HL-60 (cell line): ENCODE measurements at places on chromosomes 5 and 9.

- DNase-seq, result no peak
These were observed 22.8 kb downstream of the MRPL36 start for GRCh38 chr5:1776831-1777230.

- no peak for DNase-seq
These were observed 52.4 kb upstream of the PWWP2A start for GRCh38 chr5:160171666-160172065.

DNA sequence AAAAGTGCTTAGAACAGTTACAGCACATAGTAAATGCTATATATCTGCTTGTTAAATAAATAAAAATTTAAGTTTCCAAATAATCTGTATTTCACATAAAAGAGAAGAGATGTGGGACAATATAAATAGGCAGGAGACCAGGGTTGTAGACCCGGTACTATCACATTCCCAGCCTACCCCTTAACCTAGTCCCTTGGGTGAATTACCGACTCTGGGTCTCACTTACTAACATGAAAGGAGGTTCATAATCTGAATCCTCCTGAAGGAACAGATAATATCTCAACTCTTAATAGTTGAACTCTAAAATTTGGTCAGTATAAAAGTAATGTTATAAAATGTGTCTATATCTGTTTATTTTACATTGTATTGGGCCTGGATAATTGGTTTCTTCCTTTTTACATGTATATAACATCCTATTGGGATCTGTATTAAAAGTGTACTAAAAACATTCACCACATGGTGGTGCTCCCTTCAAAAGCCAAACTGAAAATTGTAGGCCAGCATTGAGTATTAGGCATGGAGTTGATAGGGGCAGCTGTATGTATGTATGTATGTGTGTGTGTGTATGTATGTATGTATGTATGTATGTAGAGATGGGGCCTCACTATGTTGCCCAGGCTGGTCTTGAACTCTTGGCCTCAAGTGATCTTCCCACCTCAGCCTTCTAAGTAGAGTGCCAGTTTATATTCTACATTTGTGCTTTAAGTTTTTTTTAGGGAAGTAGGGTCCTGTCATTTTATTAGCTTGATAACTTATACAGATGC is 64.2 kb upstream of the ABL1 start:
- peak; percentile 35 for DNase-seq

- DNase-seq, result no peak
These were observed 2.9 kb downstream of the TGFBI start for GRCh38 chr5:136031711-136032110.

DNA sequence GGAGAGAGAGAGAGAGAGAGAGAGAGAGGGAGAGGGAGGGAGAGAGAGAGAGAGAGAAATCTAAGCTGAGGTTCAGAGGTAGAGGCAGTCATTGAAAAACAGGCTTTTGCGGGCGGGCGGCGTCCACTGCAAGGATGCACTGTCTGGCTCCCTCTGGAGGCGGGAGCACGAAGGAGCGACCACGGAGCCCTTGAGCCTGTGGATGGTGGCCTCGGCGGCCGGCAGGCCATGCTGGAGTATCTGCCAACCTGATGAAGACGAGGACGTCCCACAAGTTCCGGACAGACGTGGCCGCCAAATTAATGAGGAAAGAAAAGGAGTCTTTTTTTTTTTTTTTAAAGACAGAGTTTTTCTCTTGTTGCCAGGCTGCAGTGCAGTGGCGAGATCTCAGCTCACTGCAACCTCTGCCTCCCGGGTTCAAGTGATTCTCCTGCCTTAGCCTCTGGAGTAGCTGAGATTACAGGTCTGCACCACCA is 2.2 kb upstream of the CCDC125 start:
- no peak for DNase-seq

- no peak for DNase-seq
These were observed 15.9 kb upstream of the SLC2A6 start for GRCh38 chr9:133494636-133495326.

DNA sequence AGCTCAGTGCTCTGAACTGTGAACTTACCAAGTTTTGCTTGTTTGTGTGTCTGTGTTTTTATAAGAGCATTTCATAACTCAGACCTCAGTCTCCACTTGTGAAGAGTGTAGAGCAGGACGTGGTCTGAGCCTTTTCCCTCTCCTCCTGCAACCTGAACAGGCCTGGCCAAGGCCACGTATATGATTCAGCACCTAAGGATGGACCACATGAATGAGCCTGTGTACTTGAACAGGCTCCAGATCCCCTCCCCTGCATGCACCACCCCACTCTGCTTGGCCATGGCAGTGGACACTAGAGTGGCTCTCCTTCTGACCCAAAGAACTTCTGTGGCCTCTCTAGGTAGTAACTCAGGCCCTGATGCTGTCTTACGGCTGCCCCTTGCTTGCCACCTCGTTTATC is 125.9 kb upstream of the FSTL4 start:
- no peak for DNase-seq

GRCh38 chr9:116466271-116467235 is 220.6 kb upstream of the TRIM32 start:
- no peak for DNase-seq

- DNase-seq, result no peak
These were observed 290.4 kb upstream of the PDE4D start for GRCh38 chr5:60183881-60184280.

GRCh38 chr9:23789529-23790254 is 36.3 kb downstream of the ELAVL2 start:
- DNase-seq, result no peak

GRCh38 chr5:170315154-170315553 is 17.6 kb upstream of the LCP2 start:
- DNase-seq, result no peak

GRCh38 chr5:132422720-132423437 is 53.4 kb downstream of the SLC22A5 start:
- DNase-seq, result peak; percentile 83

DNA sequence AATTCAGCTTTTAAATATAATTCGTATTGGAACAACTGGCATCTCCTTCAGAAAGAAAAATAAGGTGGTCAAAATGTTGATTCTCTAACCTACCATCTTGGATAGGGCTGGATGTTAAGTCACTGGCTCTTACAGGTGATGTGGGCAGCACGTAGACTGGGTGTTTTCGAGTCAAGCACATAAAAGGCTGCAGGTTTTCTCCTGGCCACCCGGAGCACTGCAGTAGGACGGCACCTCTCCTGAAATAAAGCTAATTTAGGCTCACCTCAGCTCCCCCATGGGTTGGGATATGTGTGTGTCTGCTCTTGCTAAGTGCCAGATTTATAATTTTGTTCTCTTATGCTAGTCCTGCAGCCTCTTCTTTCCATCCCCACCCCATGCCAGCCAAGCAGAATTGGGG is 80.3 kb downstream of the IQGAP2 start:
- no peak for DNase-seq

GRCh38 chr9:131299346-131299960 is 9.9 kb downstream of the PLPP7 start:
- no peak for DNase-seq

DNA sequence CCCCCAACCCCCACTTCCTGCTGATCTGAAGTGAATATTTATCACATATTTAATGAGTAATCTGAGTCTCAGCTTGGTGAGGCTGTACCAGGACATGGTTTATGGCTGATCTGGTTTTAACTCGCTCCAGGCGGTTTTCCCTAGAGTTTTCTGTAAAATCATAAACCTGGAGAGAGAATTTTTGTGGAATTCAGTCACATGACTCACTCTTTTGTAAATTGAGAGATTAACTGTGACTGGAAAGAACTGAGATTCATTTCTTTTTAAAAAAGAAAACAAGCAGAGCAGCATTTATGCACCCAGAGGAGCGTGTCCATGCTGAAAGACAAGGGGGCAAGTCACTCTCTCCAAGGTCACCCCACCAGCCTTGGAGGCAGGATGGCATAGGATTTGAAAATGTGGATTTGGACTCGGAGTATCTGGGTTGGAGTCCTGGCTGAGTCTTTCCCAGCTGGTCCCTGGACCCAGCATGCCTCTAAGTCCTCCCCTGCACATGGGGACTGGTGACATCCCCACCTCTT is 81.8 kb downstream of the ZNF618 start:
- DNase-seq, result no peak

GRCh38 chr5:59246145-59246869 is 647.2 kb downstream of the PDE4D start:
- DNase-seq, result no peak

DNA sequence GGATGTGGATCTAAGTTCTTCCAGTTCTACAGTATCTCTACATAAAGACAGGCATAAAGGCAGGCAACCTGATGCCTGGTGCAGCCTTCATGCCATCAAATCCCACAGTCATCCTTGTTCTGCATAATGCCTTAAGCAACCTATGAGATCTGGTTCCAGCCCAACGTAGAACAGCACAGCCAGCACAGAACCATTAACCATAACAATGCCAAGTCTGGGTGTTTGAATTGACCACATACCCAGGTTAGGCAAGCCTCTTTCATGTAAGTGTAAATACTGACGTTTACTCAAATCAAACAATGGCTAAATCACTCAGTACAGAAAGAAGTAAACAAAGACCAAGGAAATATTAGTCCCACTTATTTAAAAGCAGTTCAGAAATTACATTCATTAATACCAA is 195.0 kb downstream of the ADAMTSL1 start:
- no peak for DNase-seq

GRCh38 chr5:35443803-35444595 is 173.7 kb upstream of the SPEF2 start:
- DNase-seq, result peak; percentile 14

DNA sequence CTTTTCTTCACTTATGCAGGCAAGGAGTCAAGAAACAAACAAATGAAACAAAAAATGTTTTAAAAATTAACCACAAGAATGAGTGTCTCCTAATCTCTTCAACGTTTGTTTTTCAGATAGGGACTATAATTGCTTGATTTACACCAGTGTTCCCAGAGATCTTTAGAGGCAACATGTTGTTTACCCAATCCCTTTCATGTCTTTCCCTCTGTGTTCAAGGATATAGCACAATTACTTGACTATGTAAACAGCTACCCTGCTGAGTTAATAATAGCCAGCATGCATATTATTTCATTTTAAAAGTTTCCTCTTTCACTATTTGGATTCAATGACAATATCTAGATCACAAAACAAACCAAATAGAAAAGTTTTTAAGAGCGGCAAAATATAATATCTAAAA is 25.1 kb upstream of the SHISAL2B start:
- DNase-seq, result no peak

- DNase-seq, result no peak
These were observed 1141.1 kb upstream of the ACO1 start for GRCh38 chr9:31243386-31243785.

DNA sequence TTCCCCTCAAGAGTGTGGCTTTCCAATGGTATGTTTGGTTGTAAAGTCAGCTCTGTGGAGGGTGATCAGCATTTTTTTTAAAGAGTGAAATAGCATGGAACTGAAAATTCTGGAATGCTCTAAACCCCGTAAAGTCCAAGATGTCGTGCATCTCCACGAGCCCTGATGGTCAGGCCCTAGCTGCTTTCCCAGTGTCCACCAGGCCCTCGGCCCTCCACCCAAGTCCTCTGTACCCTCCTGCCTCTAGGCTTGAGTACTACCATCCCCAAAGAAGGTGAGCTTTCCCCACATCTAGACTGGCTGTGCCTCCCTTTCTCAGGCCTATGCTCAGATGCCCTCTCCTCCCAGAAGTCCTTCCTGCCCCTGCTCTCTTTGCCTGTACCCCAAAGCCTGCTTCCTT is 280.3 kb downstream of the GADD45G start:
- DNase-seq, result no peak

- DNase-seq, result no peak
These were observed 21.3 kb downstream of the TRMO start for GRCh38 chr9:97900738-97901565.

DNA sequence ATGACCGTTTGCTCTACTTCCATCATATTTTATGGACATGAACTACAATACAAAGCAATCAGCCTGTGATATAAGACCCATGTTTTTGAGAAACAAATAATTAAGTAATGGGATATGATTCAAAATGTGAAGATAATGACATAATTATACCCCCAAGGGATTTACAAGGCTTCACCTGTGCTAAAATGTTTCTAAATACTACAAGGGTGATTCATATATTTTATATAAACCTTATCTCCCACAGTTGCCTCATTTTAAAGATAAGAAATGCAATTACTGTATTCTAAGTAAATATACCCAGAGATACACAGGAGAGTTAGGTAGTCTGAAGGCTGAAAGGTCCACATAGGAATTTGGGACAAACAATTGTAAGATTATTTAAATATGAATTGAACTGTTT is 662.0 kb upstream of the CHD1 start:
- DNase-seq, result no peak

DNA sequence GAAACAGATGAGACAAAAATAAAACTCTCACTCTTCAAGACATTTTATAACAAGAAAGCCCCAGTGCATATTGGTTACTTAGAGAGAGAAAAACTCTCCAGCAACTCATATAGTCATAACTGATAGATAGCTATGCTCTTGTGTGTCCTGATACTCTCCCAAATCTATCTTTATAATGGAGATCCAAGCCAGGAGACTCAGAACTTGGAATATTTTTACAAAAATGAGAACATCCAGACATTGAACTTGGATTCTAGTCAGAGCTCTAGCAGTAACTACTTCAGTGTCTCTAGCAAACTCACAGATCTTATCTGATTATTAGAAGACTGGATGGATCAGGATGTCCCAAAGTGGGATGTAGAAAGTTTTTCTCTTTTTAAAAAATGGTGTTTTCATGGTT is 412.7 kb upstream of the BRINP1 start:
- no peak for DNase-seq

DNA sequence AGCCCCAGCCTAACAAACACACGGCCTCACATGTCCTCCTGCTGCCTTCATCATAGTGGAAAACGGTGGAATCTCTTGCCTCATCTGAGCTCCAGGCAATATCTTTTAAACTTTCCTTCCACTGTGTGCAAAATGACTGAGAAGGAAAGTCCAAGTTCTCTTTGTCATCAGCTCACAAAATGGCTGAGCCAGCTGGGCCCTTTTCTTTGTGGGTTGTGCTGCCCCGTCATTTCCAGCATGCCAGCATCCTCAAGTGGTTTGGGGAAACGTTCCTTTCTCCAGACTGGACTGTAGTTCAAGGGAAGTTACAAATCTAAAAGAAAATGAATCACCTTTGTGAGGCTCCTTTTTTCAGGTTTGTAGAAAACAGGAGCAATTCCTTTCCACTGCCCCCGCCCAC is 171.1 kb upstream of the FSTL4 start:
- no peak for DNase-seq

DNA sequence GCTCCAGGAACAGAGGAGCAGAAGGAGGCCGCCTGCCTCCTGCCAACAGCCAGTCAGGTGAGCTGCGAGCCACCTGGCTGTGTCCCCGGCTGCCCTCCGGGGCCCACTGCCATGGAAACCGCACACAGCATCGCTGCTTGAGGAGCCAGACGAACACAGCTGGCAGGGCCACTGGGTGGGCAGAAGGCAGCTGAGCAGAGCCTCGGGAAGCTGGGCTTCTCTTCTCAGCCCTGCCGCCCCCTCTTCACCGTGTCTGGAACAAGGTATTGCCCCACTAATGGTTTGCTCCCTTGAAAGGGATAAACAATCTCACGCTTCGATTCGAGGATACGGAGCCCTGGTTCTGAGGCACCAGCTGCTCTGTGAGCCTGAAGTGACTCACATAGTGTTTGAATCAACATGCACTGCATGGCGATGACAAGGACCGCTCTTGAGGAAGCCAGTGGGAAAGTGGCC is 63.7 kb upstream of the RUFY1 start:
- no peak for DNase-seq
